RWPE2 (cell line): ENCODE measurements at places on chromosomes 4 and X.

GRCh38 chrX:54484666-54485065 is 11.4 kb downstream of the FGD1 start:
- DNase-seq = no peak

DNA sequence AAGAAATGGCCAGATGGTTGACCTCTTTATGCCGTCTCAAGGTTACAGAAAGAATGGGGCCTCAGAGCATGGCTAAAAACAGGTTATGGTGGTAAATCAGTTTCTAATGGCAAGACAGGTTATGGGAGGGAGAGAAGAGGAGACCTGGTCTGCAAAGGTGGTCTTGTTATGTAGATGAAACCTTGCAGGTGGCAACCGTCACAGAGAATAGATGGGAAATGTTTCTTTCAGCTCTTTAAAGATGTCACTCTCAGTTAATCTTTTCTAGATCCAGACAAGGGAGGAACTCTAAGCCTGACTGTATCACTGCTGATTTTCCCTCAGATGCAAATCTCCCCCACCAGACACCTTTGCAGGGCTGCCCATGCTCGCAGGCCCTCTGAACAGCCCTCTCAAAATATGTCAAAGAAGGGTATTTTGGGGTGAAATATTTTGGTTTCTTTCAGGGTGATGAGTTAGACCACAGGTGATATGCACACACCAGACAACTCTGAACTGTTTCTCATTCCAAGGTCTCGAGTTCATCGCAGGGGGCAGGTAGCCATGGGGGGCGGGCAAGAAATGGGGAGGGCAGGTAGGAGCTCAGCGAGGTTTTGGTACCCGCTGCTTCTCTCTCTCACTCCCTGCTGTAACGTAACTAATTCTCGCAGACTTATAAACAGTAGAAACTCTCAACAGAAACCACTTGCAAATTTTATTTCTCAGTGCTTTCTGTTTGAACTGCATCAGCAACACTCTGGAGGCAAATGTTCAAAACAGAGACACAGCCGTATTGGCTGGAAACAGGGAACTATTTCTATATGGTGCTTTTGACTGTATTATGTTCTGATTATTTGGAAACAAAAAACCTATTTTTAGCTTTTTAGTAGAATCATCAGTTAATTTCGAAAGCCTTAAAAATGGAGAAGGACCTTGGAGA is 32.4 kb downstream of the CASP3 start:
- no peak for DNase-seq

DNA sequence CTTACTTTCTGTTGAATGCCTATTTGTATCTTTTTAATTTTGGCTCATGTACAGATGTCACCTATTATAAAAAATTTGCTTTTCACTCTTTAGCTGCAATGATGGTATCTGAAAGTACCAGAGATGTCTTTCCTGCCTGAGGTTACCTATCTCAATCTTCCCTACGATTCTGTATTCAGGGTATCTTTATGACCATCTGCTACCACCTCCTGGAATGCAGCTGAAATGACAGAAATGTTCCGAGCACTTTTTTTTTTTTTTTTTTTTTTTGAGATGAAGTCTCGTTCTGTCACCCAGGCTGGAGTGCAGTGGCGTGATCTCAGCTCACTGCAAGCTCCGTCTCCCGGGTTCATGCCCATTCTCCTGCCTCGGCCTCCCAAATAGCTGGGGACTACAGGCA is 136.4 kb downstream of the REPS2 start:
- no peak for DNase-seq

- no peak for DNase-seq
These were observed 29.3 kb downstream of the RGS12 start for GRCh38 chr4:3322059-3322550.

DNA sequence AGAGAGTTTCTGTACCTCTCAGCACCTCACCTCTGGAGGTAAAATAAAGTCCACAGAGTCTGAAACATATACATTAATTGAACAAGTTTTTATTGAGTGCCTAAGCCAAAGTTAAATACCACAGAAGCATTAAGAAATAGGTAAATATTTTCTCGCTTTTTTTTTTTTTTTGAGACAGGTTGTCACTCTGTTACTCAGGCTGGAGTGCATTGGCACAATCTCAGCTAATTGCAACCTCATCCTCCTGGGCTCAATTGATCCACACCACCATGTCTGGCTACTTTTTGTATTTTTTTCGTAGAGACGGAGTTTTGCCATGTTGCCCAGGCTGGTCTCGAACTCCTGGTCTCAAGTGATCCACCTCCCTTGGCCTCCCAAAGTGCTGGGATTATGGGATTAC is 10.1 kb upstream of the FNIP2 start:
- DNase-seq = no peak

DNA sequence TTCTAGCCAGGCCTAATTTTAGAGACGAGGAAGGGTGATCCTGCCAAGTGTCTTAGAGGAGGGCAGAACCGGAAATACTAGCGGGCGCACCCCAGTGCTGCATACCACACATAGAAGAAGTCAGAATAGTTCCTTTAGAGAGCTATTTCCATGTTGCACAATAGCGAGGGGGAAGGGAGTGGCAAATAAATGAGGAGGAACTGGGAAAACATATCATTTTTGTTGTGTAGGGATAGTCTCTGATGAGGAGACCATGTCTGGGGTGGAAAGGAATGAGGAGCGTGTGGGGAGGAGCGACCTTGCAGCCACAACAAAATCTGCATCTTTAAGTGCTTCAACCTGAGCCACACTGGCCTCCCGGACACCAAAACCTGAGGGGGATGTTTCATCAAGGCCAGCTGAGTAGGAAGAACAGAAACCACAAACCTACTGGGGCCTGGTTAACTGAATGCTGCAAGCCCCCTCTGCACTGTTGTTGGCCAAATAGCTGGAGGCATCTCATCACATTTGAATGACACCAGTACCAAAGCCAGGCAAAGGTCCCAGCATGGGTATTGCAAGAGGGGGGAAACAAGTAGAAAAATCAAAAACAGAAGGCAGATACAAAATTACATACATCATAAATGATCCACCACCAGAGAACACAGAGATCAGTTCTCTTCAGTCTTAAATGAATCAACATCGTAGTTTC is 26.7 kb upstream of the C1QTNF7 start:
- peak; percentile 80 for DNase-seq

GRCh38 chr4:159447296-159447695 is 344.4 kb downstream of the RAPGEF2 start:
- DNase-seq = no peak

- DNase-seq = no peak
These were observed 187.9 kb upstream of the LCORL start for GRCh38 chr4:18209448-18209847.
